Stimulated activated CD8-positive, alpha-beta memory T cell treated with anti-CD3 and anti-CD28 coated beads, Interleukin-15, amount 100 ng/mL, for 24 hours (primary cell): ENCODE measurements at places on chromosomes 2 and 18.

DNA sequence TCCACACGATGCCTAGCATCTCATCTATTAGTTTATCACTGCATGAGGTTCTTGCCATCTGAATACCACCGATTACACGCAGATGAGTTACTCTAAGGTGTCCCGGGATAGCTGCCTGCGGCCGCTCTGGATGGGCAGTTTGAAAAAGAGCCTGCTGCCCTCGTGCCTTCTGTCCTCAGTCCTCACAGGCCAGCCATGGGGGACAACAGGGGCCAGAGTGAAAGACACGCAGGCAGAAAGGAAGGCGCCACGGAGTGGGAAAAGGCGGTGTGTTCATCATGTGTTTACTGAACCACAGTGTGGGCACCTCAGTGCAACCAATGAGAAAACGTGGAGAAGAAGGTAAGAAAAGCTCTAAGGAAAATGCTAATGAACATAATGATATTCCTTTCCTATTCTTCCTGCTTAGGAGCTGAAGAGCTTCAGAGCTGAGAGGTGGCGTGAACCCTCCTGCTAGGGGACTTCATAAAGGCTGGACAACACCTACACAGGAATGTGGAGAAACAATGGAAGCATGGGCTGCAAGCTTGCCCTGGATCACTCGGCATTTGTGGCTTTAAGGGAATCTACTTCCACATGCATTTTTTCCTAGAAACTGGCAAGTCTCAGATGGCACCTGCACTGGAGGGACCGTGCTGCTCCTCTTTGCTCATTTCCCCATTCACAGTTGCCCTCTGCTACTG, 50.9 kb downstream of the CABYR start:
- DNase-seq, result no peak

- DNase-seq, result no peak
These were observed 260.4 kb upstream of the SIX3 start for GRCh38 chr2:44680983-44681531.

DNA sequence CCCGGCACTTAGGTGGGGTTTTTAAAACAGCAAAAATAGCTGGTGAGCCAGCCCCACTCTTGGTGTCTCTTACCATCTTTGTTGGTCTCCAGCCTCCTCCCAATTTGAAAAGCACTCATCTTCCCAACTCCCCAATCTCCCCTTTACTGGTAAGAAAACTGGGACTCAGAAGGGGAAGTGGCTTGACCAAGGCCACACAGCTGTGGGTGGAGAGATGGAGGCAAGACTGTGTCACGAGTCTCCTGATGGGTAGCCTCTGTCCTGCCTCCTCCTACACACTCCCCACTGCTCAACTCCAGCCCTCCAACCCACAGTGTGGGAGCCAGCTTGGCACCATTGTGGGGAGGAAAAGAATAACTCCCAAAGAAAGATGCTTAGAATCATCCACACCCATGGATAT, 140.4 kb downstream of the SMAD2 start:
- no peak for DNase-seq

- DNase-seq, result peak; percentile 57
These were observed 655 bp downstream of the NPPC start for GRCh38 chr2:231925303-231926179.

- no peak for DNase-seq
These were observed 11.0 kb downstream of the TANK start for GRCh38 chr2:161170958-161171932.

- no peak for DNase-seq
These were observed 6.0 kb downstream of the IGFBP5 start for GRCh38 chr2:216689397-216689796.

GRCh38 chr18:49744376-49745008, 68.8 kb downstream of the ACAA2 start:
- no peak for DNase-seq

DNA sequence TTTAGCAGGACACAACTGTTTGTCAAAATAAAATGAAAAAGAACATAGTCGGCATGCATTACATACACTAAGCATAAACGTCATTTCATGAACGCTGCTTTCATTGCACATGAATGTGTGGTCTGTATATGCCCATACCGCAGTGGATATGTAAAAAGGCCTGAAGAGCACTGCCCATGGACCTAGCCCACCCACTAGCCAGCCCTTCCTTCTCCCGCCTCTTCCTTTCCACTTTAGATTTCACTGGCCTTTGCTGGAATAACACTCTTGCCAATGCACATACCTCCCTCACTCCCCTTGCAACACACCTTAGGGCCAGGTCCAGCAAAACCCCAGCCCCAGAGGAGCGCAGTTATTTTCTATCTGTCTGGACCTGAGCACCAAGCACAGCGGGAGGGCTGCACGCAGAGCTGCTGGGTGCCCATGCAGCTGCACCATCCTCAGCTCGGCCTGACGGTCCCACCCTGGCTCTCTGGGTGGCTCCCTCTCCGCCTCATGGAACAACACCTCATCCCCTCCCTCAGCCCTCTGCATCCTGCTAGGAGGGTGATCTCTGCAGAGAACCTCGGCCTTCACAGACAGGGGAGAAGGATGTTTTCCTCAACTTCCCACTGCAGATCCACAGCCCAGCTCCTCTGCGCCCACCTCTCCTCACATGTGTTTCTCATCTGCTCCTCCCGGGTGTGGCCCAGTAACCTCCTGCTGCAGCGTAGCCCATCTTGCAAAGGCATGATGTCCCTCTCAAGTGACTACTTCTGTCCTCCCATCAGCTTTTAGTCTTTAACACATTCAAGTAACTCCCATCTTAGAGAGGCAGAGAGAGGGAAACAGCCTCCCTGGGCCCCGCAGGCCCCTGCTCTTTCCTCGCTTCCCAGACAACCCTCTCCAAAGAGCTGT, 72.7 kb downstream of the FBXO15 start:
- no peak for DNase-seq

DNA sequence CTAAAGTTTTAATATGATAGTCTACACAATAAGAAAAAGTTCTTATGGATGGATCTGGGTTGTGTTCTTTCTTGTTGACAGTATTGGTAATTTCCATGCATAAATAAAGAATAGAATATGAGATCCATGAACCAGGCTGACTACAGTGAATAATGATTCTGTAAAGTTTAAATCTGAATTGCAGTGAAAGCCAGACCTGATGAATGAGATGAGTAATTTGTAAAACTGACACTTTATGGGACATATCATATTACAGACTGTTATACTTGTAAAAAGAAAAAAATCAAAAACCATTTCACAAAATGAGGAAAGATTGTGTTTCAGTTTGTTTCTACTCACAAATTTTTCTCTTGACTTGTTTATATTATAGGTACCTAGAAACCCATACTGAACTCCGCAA, 164.9 kb upstream of the SCN7A start:
- no peak for DNase-seq

GRCh38 chr2:216915557-216916150, 55.8 kb upstream of the TNP1 start:
- DNase-seq, result no peak

- DNase-seq, result no peak
These were observed 218.6 kb downstream of the DYM start for GRCh38 chr18:49241852-49242251.

GRCh38 chr2:152359573-152360363, 24.8 kb downstream of the FMNL2 start:
- no peak for DNase-seq

- no peak for DNase-seq
These were observed 794.3 kb upstream of the CDH7 start for GRCh38 chr18:64956465-64956864.

- no peak for DNase-seq
These were observed 143.5 kb downstream of the PTGR3 start for GRCh38 chr18:75065251-75066000.

DNA sequence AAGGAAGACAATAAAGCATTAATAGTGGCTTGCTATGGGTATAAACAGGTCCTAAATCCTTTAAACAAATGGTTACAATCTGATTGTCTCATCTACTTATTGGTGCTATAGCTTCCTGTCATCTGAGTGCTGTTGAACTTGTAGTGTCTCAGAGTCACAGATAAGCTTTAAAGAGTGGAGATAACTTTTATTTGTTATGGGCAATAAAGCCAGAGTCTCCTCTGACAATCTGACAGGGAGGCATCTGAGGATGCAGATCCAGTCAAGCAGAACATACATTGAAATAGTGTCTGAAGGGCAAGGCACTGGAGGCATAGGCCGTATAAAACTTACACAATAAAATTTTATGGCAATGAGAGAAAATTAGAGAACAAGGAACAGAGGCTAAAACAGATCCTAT, 1132.4 kb upstream of the CDH2 start:
- DNase-seq, result no peak

DNA sequence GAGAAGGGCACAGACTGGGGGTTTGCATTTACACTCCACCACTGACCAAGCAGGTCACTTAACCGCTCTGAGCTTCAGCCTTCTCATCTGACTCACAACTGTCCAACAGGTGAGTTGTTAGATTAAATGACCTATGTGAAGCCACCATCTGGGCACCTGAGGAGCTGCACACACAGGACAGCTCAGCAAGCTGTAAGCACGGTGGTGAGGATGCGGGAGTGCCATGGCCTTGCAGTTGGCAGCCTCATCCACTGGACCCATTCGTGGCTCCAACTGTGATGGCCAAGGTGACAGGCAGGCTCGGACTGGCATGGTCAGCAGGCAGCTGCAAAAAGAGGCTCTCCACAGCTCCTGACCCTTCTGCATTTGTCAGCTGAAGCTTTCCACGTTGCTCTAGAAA, 23.3 kb upstream of the AMMECR1L start:
- no peak for DNase-seq

DNA sequence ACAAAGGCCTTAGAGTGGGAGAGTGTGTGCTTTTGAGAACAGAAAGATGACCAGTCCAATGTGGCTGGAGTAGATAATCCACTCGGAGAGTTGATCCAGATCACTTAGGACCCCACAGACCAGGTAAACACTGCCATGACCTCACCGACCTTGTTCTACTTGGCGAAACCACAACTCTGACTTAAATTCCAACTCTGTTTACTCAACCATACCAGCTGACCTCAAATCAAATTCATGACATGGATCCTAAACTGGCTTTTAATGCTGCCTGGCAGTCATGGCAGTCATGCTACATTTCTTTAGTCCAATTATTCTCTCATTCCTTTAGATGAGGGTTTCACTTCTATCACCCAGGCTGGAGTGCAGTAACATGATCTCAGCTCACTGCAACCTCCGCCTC, 347.1 kb upstream of the FAM98A start:
- DNase-seq, result no peak
